HS-5 (cell line): ENCODE measurements at places on chromosomes 1 and 21.

GRCh38 chr1:54230507-54231339 is 30.8 kb downstream of the MRPL37 start:
- no peak for DNase-seq

- DNase-seq, result no peak
These were observed 29.4 kb downstream of the KAZN start for GRCh38 chr1:14627608-14628489.

DNA sequence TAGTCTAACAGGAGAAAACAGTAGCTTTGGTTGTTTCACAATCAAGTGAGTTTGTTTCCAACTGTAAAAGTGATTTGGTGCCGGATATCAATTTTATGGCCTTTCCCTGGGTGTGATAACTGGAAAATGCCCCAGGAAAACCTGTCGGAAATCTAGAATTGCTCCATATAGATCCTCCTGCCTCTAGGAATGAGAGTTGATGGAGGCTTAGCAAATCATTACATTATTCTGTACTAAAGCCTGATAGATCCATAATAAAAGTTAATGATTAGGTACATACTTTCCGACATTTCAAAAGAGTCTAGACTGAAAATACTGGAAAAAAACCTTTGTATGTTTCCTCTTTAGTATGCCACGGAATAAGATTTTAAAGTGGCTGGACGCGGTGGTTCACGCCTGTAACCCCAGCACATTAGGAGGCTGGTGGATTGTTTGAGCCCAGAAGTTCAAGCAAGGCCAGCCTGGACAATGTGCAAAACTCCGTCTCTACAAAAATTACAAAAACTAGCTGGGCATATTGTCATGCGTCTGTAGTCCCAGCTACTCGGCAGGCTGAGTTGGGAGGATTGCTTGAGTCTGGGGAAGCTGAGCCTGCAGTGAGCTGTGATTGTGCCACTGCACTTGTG is 70.0 kb upstream of the SLC45A1 start:
- DNase-seq, result no peak

- DNase-seq, result no peak
These were observed 11.4 kb downstream of the FASLG start for GRCh38 chr1:172670316-172670715.

DNA sequence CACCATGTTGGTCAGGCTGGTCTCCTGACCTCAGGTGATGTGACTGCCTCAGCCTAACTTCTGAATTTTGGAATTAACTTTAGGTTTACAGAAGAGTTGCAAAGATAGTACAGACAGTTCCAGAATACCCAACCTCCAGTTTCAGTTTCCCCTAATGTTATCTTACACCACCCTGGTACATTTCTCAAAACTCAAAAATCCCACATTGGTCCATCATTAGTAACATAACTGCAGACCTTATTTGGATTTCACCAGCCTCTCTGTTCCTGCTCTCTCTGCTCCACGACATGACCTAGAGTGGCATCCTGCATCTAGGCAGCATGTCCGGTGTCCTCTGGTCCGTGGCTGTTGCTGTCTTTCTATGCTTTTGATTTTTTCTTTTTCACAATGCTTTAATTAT is 5.0 kb upstream of the ZC3H12A start:
- DNase-seq, result no peak

- DNase-seq, result no peak
These were observed 747 bp downstream of the ADAMTS1 start for GRCh38 chr21:26844258-26845065.

DNA sequence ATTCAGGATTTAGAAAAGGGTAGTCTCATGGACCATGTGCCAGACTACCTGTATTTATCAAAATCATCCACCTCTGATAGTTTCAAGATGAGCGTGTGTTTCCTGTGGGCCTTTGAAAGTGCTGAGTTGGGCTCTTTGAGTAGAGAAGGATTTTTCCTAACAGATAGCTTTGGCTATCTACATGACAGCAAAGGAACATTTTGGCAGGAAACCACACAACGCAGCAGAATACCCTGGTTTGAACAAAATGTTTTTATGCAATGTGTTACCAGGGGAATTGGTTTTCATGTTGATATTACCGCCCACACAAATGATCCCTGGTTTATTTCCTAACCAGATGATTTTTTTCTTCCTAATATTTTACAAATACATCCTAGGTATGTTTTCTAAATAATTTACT is 431.4 kb downstream of the NEGR1 start:
- no peak for DNase-seq

- peak; percentile 82 for DNase-seq
These were observed 1.8 kb downstream of the SPRR1B start for GRCh38 chr1:153032677-153033308.

- peak; percentile 72 for DNase-seq
These were observed 67.1 kb downstream of the KCNJ15 start for GRCh38 chr21:38323721-38324531.

GRCh38 chr21:36743008-36743407 is 44.1 kb downstream of the SIM2 start:
- DNase-seq, result no peak

DNA sequence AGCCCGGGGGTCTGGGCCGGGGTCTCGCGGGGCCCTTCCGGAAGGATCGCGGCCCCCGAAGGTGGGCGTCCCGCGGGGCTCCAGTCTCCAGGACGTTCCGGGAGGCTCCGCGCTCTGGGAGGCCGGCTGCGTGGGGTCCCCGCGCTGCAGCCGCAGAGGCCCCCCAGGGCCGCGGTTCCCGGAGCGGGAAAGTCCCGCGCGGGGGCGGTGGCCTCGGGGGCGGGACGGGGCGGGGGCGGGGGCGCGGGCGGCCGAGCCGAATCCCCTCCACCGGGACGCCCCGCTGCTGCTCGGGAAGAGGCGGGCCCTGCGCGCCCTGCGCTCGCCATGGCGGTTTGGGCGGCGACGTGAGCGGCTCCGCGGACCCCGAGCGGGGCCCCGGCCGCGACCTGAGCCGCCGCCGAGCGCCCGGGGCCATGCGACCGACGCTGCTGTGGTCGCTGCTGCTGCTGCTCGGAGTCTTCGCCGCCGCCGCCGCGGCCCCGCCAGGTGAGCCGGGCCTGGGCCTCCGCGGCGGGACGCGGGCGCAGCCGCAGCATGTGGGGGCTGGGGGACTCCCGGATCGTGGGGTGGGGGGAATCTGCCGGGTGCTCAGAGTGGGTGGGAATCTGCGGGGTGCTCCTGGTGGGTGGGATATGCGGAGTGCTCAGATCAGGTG is at the start of gene IFNGR2:
TSS of gene IFNGR2 (plus strand) at position 286 of the 658 bp plus-strand sequence. CDS start at position 417, 131 bp downstream.
- no peak for DNase-seq

DNA sequence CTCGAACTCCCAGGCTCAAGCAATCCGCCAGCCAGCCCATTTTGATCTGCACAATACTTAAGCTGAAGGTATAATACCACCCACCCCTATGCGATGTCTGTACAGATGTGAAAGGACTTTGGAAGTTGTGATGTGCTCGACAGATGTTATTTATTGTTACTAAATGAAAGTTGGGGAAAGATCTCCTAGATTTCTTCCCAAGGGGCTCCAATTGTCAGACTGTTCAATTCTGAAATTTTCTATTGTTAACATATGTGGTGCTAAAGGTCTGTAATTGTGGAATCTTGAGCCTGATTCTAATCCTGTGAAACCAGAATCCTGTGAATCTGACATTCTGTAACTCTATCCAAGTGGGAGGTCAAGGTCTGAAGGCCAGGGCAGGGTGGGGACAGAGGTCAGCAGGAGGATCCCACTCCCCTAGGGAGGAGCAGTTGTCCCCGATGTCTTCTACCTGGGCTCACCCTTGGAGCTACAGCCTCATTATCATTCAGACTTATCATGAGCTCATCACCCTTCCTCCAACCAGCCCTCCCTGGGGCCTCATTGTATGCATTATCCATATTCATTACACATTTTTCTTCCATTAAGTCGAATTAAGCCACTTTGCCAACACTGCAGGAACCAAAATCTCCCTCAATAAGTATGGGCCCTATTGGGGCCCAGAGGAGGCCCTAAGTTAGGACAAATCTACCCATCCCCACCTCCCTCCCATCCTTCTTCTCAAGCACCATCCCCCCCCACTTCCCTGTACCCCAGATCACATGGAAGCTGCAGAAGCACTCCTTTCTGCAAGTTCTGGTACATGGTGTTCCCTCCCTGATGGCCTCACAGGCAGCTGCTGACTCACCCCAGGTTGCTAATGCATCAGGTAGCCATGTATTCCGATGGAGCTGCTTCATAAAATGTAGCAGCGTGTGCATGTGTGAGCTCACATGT is 32.3 kb downstream of the SHISAL2A start:
- no peak for DNase-seq

DNA sequence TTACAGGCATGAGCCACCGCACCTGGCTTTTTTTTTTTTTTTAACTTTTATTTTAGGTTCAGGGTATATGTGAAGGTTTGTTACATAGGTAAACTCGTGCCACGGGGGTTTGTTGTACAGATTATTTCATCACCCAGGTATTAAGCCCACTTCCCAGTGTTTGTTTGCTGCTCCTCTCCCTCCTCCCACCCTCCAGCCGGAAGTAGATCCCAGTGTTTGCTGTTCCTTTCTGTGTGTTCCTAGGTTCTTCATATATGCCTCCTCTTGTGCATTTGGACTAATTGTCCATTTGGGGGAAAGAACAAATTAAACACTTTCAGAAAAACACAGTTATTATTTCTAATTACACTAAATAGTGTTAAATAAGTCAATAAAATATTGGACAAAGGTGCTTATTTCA is 1.1 kb upstream of the SLC2A7 start:
- DNase-seq, result no peak

DNA sequence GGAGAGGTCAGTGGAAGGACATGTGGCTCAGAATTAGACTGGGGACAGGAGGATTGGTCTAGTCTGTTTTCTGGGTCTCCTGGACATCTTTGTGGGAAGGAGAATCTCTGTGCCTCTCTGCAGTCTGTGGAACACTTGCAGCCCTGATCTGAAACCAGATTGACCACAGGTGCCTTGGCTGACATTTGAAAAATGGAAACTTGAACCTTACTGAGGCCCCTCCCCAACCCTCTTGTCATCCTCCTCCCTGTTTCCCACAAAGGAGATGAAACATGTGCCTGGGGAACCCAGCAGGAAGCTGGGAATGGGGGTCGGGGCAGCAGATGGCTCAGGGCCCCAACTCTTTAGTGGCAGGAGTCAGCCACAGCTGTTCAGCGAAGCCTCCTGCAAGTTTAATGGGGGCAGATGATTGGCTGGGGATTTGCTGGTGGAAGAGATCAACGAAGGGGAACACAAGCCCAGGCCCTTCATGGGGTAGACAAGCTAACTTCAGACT is 18.1 kb downstream of the VASH2 start:
- no peak for DNase-seq

- no peak for DNase-seq
These were observed 184.9 kb downstream of the KCNH1 start for GRCh38 chr1:210949039-210949438.

GRCh38 chr1:202935844-202936243 is 8.8 kb upstream of the KLHL12 start:
- DNase-seq, result no peak

DNA sequence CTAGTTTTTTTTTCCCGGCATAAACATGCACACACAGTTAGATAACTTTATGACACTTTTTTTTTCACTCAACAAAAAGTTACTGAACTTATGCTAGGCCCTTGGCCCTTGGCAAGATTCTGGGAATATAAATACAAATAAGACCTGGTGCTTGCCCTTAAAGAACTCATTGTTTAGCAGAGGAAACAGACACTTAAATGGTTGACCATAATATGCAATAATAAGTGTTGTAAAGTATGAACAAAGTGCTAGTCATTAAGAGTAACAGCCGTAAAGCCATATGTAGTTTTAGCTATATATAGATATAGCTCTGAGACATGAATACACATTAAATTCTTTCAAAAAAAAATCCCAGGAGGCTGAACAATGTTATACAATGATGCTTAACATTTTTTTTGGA is 198.3 kb downstream of the CYYR1 start:
- no peak for DNase-seq

DNA sequence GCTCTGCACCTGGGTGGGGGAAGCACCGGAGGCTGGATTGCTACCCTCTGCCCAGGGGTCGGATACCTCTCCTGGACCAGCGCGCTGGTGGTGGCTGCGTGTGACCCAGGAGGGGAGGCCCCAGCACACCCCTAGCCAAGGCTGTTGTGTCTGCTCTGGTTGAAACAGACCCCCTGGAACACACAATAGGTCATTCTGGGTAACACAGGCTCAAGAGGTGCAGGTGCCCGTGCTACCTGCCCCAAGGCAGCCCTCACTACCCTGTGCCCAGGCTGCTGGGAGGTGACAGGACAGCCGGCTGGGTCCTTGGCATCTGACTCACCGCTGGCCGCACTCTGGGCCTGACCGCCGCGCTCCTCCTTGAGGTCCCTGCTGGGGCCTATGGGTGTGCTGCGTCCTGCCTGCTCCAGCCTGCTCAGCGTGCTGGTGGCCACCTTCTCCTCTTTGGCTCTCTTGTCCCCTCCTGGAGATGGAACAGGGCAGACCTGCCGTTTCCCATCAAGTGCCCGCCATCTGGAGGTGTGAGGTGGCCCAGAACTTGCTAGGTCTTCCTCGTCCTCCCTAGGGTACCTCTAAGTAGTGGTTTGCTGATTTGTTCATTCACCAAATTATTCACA is 30.0 kb downstream of the ZBTB17 start:
- no peak for DNase-seq

DNA sequence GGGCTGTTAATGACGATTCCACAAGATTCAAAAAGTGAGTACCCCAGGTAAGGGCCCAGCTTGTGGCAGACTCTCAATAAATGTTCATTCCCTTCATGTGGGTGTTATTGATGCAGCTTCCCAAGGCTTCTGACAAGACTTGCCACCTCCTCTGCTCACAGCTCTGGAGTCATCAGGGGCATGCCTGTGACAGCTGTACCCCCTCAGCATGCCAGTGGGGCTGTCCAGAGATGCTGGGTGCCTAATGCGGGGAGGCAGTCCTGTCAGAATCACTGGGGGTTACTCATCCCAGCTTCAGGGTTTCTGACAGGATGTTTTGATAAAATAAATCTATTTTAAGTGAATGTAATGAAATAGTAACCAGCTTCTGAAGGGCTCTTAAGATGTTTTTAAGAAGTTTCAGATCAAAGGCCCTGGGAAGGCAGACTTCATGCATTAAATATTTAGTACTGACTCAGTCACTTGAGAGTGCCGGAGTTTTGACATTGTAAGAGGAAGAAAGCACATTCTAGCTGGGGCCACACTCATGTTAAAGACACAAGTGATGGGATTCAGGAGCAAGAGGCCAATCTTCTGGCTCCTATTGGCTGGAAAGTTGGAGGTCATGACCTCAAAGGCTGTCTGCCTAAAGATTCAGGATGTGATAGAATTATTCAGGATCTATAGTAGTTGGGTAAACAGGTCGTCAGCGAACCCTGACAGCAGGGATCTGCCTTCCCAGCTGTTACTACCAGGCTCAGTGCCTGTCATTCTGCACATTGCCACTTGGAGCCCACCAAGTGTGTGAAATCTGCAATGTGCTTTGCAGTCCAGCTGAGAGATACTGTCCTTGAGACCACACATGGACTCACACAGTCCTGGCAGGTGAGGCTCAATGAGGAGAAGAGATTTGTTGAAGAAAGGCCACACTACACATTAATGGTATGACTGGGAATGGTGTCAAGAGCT is 239.6 kb upstream of the BEND5 start:
- DNase-seq, result no peak

- no peak for DNase-seq
These were observed 84.7 kb downstream of the FBXO2 start for GRCh38 chr1:11569551-11569950.

DNA sequence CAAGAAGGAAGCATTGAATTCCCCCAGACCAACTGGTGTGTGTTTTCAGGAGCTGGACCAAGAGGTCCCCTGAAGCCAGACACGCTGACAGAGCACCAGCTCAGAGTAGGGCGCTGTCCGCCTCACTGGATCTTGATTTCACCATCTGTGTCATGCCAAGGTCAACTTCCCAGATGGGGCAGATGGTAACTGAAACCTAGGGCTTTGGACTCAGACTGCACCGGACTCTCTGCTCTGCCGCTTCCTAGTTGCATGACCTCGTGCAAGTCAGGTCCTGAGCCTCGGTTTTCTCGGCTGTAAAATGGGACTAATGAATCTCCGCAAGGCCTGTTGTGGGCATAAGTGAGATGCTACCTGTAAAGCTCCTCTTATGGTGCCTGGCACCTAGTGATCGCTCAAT is 17.9 kb upstream of the CASZ1 start:
- no peak for DNase-seq
